ENCODE measurements at places on chromosomes 5 and 9.

- DNase-seq: no peak
Measured at GRCh38 chr9:79256691-79257213, 315.0 kb upstream of the TLE4 start.

DNA sequence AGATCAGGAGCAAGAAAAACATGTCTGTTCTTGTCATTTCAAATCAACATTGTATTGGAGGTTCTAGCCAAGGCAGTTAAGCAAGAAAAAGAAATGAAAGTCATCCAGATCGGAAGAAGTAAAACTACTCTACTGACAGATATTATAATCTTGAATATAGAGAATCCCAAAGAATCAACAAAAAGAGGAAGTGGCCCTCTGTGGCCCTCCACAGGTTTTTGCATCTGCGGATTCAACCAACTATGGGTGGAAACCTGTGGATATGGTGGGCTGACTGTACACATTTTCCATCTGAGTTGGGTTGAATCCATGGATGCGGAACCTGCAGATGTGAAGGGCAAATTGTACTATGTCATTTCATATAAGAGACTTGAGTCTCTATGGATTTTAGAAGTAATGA is 35.1 kb downstream of the GAS1 start:
- no peak for DNase-seq

GRCh38 chr5:166624573-166624972 is 1666.9 kb upstream of the WWC1 start:
- DNase-seq: no peak

GRCh38 chr5:173583346-173583745 is 33.1 kb downstream of the BOD1 start:
- DNase-seq: no peak

- no peak for DNase-seq
Measured at GRCh38 chr5:122691931-122692330, 82.9 kb upstream of the SNX2 start.

DNA sequence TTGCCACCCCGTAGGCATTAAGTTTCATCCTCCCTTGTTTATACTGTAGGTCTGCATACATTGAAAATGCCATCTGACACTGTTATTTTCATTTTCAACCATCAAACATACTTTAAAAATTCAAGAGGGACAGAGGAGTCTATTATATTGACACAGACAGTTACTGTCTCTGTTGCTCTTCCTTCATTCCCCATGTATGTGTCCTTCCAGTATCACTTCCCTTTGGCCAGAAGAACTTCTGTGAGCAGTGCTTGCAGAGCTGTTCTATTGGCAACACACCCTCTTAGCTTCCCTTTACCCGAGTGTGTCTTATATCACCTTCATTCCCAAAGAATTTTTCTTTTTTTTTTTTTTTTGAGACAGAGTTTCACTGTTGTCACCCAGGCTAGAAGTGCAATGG is 42.8 kb downstream of the RASGEF1C start:
- no peak for DNase-seq

GRCh38 chr5:62268234-62268633 is 37.8 kb upstream of the KIF2A start:
- peak; percentile 25 for DNase-seq

GRCh38 chr9:120916588-120916987 is 10.0 kb downstream of the TRAF1 start:
- no peak for DNase-seq

GRCh38 chr5:55108661-55109060 is 6.2 kb downstream of the GZMA start:
- no peak for DNase-seq

DNA sequence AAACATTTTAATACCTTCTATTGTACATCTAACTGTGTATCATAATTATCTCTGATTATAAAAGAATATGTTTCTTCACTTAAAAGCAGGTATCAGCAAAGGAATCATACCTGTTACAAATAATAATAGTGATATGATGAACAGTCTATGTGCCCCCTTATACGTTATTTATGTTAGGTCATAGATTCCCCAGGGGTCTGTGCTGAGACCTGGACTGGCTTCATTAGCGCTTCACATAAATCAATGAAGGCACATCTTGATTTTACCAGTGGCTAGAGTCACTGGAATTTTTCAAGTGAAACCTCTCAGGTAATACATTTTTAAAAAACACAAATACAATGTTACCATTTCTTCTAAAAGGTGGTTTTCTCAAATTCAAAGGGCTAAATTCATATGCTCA is 275.2 kb downstream of the BNC2 start:
- DNase-seq: no peak

GRCh38 chr5:154355129-154355611 is 90.6 kb upstream of the SAP30L start:
- no peak for DNase-seq

- DNase-seq: no peak
Measured at GRCh38 chr5:176660530-176660859, 13.2 kb downstream of the TSPAN17 start.

DNA sequence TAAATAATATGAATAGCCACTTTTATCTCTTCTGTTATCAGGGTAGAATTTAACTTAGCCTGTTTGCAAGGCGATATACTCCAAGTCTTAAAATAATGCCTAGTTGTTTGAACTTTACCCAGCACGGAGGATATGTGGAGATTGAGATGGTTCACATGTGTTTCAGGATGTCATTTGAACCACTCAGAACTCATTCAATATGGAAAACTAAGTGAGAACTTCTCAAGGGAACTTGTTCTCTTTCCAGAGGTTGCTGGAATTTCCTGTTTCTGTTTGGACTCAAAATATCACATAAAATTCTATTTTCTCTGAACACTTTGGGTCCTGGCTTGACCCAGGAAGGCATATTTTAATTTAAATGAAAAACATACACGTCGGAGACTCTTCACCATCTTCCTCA is 139.1 kb upstream of the MYO10 start:
- DNase-seq: peak; percentile 62

DNA sequence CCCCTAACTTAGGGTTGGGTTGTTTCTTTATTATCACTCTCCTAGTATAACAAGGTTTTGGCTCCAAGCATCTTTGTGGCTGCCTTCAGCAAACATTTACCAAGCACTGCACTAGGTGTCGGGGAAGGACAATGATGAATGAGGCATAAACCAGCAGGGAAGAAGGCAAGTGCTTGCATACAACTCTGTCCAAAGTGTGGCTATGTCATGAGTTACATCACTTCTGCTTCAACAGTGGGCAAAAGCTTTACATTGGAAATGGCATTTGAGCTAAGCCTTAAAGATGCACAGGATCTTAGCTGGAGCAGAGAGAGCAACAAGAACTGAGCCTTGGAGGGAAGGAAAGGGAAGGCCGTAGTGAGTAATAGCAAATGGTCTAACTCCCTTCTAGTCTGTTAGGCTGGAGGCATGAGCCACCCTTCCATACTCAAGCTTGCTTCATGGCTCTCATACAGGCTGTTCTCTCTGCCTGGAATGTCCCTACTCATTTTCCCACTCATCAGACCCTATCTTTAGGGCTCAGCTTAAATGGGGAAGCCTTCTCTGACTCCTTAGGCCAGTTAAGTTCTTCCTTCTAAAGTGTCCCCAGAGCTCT is 121.8 kb downstream of the SEMA6A start:
- DNase-seq: no peak

DNA sequence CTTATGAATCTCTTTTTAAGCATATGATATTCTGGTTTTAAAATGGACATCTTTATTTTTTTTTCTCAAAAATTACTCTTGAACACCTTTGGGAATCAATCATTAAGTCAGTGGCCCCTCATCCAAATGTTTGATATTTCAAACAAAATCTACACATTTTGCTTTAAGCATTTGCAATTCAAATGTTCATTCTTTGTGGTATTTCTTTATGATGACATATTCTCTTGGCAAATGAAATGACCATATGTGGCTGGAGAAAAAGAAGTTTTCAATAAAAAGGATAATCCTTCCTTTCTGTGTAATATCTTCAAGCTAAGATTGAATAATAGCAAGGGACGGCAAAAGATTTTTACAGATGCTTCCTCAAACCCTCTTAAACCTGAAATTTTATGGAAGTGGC is 420.8 kb downstream of the MTRR start:
- DNase-seq: no peak

DNA sequence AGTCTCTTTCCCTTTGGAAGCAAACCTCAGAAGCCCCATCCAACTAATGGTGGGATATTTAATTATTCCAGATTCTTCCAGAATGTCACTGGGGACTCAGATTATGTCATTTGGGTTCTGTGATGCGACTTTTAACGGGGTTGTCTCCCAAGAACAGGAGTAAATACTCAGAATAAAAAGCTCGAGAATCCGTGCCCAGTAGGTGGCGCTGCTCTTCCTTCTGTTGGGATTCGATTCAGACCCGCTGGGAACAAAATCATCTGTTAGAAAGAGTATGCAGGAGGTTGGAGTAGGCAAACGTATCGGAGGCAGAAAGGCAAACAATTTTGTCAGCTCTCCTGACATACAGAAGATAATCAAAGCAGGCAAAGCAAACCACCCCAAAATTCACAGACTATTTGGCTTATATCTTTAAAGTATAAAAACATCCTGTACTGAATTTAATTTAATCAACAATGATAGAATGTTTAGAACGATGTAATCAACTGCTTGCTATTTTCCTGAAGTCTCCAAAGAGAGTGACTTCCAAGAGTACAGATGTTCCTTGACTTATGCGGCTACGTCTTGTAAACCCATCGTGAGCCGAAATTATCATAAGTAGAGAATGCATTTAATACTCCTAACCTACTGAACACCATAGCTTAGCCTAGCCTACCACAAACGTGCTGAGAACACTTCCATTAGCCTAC is 169.8 kb upstream of the RAI14 start:
- DNase-seq: peak; percentile 87

- no peak for DNase-seq
Measured at GRCh38 chr5:37412515-37412914, 33.4 kb downstream of the WDR70 start.

- no peak for DNase-seq
Measured at GRCh38 chr9:32545884-32546283, 6.2 kb upstream of the SMIM27 start.

DNA sequence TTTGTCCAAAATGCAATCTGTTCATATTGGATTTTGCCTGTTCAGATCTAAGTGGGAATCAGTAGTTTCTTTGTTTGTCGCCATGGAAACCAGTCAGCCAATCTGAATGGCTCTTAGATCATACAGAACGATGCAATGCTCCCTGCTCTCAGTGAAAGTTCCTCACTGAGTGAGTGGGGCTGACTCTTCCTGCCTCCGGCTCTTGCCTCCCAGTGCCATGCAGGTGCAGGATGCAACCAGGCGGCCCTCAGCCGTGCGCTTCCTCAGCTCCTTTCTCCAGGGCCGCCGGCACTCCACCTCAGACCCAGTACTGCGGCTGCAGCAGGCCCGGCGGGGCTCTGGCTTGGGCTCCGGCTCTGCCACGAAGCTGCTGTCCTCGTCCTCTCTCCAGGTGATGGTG is at the start of gene PTPDC1:
Gene PTPDC1, plus strand, starts transcription at position 151 of the 400 bp plus-strand sequence. Its CDS starts 67 bp downstream, at position 218.
- DNase-seq: peak; percentile 8

DNA sequence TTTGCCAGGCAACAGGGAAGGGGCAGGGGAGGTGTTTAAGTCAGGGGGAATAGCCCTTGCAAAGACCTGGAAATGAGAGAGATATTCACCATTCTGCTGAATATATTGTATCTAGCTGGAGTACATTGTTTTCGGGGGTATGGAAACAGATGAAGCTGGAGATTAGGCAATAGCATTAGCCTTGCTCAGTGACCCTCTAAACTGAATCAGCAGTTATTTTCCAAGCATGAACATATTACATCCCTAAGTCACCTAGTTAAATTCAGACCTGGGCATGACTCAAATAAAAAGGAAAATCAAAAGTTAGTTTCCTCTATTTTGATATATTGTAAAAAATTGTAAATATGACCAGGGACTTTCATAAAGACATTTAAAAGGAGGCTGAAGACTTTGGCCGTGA is 544.6 kb upstream of the TRPC7 start:
- DNase-seq: no peak

- no peak for DNase-seq
Measured at GRCh38 chr9:19033015-19033414, at the start of gene SAXO1. TSS of gene SAXO1 (minus strand) at chr9:19033209. CDS start at chr9:19032908, 301 bp downstream.

DNA sequence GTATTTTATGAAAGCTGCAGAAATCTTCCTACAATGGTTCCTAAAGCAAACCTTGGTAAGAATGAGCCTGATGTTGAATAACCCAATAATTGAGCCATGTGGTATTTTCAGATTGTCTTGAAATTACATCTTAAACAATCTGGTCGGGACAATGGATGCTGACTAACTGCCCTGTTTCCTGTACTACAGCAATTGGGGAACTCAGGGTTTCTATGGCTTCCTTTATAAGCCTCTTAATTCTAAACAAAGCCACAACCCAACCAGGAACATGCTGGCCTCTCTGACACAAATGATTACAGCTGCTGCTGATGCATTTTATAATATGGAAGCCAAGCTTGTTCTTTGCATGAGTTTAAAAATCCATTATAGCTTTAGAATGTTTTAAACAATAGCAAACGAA is 30.2 kb downstream of the PTPN3 start:
- DNase-seq: peak; percentile 65

DNA sequence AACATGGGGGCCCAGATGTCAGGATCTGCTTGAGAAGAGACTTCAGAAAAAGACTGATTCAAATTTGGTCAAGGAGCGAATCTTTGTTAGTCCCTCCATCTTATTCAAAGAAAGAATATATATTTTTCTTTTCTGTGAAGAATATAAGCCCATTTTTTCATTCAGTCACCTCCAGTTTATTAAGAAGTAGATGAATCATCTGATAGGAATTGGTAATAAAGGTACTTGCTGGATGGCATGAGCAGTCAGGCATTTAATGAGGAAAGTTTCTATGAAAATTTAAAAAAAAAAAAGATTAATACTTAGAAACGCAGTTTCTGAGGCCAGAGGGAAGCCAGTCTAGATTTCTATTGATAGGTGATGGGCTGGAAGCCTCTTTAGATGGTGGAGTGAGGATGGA is 373.1 kb upstream of the SMC2 start:
- DNase-seq: no peak

DNA sequence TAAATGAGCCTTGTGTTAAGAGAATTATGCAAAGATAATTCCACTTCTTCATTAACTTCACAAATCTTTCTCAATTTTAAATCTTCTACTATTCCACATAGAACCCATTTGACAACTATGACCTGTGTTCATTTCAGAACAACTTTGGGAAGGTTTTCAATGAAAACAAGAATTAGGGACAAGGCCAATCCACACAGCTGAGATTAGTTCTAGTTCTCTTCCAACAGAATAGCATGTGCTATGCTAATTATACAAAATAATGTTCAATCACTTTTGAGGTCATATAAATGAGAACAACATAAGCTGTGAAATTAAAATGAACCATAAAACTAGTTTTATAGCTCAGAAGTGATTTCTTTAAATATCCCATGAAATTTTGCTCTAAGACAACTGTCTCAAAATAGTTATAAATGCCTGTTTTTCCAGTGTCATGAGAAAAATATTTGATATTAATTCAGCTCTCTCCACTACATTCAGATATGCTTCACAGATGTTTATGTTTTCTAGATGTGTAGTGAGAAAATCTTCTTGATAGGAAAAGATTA is 7.2 kb upstream of the LHFPL2 start:
- DNase-seq: no peak

- DNase-seq: no peak
Measured at GRCh38 chr9:128243215-128244018, 32.4 kb downstream of the GOLGA2 start.

DNA sequence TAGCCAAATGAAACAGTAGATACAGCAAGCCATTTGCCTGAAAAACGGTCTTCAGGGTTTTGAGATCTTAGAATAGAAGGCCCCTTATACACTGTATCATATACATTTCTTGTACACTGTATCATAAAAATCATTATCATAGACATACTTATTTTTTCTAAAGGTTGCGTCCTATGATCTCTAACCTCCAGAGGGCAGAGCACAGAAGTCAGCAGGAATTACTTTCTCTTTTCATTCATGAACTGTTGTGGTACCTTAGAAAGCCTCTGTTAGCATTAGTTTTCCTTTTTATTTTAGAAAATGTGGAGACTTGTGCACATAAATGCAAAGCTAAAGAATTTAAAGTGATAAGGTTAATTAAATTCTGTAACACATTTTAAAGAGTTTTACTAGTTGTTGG is 115.4 kb downstream of the OXCT1 start:
- no peak for DNase-seq
